Skin of body (tissue), 3 donors: ENCODE measurements at places on chromosomes 12 and 14. TPM values are rescaled to one million over a fixed set of nuclear protein-coding genes. Genes with fewer than 3 reads are reported as not detected.

DNA sequence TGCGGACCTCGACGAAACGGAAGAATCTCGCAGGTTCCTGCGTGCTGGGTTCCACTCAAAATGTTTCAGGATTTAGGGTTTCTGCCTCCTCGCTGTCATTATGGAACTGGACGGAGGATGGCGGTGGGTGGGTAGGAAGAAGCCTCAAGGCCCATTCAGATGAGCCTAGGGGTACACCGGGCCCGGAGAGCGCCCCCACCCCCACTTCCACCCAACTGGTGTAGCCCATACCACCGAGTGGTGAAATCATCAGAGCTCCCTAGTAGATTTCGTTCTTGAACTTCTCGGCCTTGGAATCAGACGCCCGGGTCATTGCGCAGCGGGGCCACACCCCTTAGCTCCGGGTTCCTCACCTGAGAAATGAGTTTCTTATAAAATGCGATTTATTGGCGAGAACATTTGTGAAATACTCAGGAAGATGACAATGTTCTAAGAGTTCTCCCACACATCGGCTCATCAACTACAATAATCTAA, 13.3 kb upstream of the TBX3 start:
- DNase-seq = no peak

DNA sequence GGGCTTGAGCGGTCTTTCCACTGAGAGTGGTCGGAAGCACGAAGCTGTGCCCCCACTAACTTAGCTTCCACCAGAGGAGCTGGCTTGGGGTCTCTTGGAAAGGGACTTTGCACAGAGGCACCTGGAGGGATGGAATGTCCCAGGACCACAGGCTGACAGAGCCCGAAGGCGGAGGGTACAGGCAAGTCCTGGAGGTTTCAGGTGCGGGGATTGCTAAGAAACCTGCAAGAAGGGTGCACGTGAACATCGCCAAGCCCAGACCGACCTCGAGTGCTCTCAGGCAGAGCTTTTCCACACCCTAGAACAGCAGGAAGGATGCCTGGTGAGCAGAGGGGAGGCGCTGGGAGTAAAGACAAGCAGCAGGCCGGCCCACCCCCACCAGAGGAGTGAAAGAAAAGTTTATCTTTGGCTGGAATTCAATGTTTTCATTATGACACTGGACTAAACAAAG, 61.6 kb downstream of the SERPINA3 start:
- no peak for DNase-seq

DNA sequence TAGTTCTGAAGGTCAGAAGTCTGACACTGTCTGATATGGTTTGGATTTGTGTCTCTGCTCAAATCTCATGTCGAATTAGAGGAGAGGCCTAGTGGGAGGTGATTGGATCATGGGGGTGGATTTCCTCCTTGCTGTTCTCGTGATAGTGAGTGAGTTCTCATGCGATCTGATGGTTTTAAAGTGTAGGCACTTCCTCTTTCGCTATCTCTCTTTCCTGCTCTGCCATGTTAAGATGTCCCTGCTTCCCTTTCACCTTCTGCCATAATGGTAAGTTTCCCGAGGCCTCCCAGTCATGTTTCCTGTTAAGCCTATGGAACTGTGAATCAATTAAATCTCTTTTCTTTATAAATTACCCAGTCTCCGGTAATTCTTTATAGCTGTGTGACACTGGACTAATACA, 84.1 kb upstream of the TMTC1 start:
- DNase-seq = no peak

DNA sequence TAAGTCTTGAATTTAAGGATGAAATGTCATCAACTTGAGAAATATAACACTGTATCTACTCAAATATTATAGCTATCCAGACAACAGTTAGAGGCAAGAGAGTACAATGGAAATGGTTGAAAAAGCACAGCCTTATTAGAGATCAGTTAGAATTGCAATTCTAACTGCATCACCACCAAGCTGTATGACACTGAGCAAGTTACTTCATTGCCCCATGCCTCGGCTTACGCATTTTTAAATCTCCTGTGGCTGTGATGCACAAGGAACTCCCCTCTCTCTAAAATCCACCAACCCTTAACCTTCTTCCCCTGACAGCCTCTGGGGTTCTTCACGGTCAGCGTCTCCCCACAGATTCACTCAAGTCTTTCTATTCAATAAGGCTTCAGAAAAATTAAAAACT, 75.1 kb downstream of the MED13L start:
- no peak for DNase-seq

DNA sequence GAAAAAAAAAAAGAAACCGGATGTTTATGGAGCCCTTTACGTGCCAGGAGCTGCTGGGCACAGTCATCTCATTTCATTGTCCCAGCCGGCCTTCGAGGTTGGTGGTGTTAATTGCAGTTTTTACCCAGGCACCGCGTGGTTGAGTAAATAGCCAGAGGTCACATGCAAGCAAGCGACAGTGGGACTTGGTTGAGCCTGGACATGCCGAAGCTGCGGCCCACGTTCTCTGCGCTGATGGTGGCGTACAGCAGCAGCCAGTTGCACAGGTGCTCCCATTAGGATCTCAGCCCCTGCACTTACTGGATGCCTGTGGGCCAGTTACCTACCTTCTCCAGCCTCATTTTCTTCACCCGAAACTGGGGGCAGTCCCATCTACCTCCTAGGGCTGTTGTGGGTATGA, 54.0 kb downstream of the TSPAN9 start:
- DNase-seq = no peak

DNA sequence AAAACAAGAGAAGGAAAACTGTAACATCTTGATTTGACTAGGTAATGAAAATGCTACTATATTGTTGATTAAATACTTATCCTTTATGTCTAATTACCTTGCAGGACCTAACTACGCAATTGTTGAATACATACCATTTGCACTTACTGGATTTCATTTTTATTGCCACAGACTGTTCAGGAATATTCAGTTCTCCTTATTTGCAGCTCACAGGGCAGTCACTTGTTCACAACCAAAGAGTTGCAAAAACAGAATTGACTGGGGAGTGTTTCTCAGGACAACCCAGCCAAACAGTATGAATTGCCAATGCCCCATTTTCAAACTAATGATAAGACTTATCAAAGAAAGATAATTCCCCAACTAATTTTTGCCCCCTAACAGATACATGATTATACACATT, 49.4 kb downstream of the CIT start:
- DNase-seq = no peak

DNA sequence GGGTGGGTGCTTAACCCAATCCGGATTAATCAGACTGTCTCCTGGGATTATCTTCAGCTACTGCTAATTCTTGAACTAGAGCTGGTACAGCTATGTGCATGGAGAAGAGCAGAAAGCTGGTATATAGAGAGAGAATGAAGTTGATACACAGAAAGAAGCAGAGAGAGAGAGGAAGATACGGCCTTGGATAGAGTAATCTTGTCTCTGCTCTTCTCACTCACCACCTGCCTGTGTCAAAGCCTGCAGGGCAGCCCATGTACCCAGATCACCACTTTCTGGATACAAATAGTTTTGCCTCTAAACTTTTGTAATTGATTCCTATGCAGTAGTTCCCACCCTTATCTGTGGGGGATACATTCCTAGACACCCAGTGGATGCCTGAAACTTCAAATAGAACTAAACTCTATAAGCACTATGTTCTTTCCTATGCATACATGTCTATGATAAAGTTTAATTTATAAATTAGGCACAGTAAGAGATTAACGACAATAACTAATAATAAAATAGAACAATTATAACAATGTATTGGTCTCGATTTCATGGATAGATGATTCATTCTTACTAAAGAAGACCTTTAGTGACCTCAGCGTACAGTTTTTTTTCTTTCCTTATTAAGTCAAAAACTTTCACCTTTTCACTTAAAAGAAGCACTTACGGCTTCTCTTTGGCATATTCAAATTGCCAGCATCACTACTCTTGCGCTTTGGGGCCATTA, 45.5 kb downstream of the YEATS4 start:
- no peak for DNase-seq

DNA sequence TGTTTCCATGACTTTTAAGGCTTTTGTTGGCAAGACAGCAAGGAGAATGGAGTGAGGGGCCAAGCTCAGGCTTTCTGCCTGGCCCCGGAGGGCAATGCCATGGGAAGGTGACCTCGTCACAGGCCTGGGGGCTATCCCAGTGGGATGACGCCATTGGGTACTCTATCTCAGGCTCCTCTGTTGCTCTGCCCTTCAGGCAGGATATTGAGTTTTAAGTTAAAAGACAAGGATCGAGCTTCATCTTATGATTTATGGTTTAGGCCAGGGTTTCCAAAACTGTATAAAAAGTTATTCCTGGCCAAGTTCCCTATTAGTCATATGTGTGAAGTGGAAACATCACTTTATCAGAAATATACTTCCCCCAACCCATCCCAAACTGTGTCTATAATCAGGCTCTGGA, 127.7 kb downstream of the ZFP36L1 start:
- DNase-seq = peak; percentile 63

DNA sequence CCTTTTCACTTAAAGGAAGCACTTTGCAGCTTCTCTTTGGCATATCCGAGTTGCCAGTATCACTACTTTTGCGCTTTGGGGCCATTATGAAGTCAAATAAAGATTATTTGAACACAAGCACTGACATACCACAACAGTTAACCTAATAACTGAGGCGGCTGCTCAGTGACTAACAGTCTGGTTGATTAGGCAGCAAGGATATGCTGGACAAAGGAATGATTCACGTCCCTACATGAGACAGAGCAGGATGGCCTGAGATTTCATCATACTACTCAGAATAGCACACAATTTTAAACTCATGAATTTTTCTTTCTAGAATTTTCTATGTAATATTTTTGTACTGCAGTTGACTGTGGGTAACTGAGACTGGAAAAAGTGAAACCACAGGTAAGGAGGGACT, 56.9 kb upstream of the E2F7 start:
- no peak for DNase-seq

GRCh38 chr12:91139286-91139685, 28.0 kb upstream of the LUM start:
- DNase-seq = peak; percentile 78

- DNase-seq = no peak
Observed at GRCh38 chr14:85325134-85326017, 204.6 kb upstream of the FLRT2 start.

DNA sequence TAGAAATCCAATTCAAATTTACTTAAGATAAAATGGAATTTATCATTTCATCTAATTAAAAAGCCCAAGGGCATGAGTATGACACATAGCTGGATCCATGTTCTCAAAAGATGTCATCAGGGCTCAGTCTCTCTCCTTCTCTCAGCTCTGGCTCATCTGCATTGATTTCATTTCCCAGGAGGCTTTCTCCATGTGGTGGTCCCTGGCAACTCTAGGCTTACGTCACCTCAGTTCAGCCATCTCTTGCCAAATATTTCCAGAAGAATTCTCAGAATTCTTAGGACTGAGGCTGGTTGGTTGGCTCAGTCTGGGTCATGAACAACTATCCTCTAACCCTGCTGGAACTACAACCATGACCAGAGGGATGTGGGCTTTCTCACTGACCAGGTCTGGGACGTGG, 65.3 kb downstream of the FOS start:
- DNase-seq = no peak

GRCh38 chr12:49225576-49226166, 36.8 kb upstream of the TUBA1A start:
- no peak for DNase-seq

DNA sequence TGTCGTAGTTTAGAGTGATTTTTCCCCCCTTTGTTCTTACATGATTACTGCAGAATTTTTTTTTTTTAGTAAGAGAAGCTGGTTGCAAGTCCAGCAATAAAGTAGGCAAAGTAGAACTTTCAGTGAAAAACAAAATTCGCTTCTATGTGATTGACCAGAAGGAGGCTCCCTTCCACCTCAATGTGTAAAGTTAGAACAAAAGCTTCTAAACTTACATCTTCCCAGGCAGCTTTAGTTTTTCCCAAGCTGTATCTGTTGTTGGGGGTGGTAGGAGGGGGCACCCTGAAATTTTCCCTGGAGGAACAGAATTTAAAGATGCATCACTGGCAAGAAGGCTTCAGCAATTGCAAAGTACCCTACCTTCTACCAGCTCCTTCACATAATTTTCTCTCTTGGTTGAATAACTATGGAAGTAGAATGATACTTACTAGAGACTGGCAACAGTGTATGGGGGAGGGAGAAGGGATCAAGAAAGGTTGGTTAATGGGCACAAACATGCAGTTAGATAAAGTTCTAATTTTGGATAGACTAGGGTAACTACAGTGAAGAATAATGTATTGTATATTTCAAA, 87.3 kb upstream of the E2F7 start:
- DNase-seq = peak; percentile 56

DNA sequence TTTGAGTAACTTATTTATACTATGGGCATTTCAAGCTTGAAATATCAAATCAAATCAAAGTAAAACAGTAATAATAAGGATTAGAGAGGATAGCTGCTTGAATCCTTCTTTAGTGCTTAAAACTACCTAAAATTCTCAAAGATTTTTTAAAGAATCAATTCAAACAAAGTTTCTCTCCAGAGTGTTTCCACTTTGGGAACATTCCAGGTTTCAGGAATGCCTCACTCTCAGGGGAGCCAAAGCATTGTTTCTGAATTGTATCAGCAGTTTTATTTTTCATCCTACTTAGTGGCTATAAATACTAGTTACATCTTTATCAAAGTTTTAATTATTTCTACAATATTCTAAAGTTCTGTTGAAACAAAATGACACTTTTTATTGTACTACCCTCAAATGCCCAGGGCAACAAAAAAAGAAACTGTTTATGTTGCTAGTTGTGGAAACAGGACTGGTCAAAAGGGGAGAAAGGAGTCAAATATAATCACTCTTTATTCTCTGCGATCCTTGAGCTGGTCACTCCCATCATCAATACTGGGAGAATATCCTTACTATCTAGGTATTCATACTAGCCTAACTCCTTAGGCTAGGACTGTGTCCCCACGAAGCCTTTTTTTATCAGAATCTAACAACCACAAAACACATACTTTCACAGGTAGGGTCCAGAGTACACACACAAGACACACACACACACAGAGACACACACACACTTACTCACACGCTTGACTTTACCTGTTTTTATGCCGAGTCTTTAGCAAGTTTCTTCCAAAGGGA, 598 bp downstream of the RASSF9 start:
- no peak for DNase-seq

- DNase-seq = no peak
Observed at GRCh38 chr12:128476266-128476665, 209.3 kb downstream of the TMEM132C start.

DNA sequence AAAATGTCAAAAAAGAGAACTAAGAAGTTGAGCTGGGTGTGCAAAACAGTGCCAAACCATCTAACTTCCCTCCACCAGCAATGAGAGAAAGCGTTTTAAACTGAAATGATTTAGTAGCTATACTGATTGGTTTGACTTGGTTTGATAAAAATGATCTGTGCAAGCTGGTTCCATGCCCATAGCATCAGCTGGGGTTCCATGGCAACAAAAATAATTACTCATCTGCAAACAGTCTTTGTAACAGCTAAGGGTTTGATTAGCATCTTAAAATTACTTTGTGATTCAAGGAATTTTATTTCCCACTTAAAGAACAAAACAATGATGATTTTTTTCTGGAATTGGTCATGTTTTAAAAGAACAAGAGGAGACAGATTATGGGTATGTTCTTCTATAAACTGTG, 15.0 kb upstream of the BICD1 start:
- DNase-seq = peak; percentile 49

The PCED1B gene
- 0.49 TPM for total RNA-seq

The MEG3 gene
- 486 TPM for total RNA-seq

The OAS2 gene
- 2.2 TPM for total RNA-seq

The PROX2 gene
- not detected for total RNA-seq

The SRRM4 gene
- total RNA-seq = 0.10 TPM

The CCDC60 gene
- total RNA-seq = not detected

The APOF gene
- total RNA-seq = not detected

The SNX6 gene
- total RNA-seq = 81.2 TPM

The CD163 gene
- 15.0 TPM for total RNA-seq

The OLR1 gene
- 2.7 TPM for total RNA-seq

The KLHDC2 gene
- total RNA-seq = 85.1 TPM
